ENCODE measurements at places on chromosomes 7 and 10.

DNA sequence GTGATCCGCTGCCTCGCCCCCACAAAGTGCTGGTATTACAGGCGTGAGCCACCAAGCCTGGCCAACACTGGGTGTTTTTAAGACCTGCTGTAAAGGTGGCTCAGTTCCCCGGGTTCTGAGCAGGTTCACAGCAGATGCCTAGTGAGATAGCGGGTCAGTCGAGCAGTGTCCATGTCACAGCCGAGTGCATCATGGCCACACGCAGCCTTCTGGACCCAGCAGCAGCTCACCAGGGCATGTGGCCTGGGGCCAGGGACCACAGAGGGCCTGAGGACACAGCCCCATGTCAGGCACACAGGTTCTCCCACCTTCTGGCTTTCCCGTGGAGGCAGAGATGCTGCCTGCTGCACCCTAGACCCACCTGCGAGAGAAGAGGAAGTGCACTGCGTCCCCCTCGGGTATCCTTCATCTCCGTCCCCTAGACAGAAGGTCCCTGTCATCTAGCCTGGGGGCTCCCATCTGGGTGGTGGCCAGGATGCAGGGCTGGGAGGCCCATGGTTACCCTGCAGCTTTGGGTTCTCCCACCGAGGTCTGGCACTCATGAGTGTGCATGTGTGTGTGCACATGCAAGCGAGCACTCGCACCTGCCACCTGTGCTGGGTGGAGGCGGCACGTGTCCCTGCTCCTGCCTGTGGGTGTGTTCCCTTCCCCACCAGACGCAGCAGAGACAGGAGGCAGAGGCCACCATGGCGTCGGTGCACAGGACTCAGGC lies 98.6 kb downstream of the NKX6-2 start:
- no peak for DNase-seq

- no peak for DNase-seq
These were observed 157.6 kb upstream of the LANCL2 start for GRCh38 chr7:55207436-55208125.

DNA sequence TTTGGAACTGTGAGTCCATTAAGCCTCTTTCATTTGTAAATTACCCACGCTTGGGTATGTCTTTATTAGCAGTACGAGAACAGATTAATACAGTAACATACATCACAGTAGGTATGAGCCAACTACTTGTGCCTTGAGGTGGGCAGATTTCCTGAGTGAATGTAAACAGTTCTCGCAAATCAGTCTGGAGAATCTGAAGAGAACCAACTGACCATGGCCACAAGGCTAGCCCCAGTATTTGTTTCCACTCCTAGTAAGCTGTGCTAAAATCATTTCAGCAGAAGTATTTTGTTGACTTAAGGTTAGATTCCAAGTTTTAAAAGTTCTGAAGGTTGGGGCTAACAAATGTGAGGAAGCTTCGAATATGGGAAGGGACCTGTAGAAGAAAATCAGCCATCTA lies 82.9 kb downstream of the NOD1 start:
- DNase-seq, result no peak

- DNase-seq, result no peak
These were observed 4.9 kb downstream of the AEBP1 start for GRCh38 chr7:44108768-44109750.

DNA sequence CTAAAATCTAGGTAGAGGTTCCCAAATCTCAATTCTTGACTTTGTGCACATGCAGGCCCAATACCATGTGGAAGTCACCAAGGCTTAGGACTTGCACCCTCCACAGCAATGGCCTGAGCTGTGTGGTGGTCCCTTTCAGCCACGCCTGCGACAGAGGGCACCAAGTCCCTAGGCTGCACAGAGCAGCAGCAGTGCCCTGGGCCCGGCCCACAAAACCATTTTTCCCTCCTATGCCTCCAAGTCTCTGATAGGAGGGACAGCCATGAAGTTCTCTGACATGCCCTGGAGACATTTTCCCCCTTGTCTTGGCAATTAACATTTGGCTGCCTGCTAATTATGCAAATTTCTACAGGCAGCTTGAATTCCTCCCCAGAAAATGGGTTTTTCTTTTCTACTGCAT lies 375.5 kb downstream of the SORCS1 start:
- no peak for DNase-seq

GRCh38 chr7:74430961-74431466 lies 22.7 kb upstream of the GTF2IRD1 start:
- no peak for DNase-seq

GRCh38 chr10:30818010-30818660 lies 188.6 kb upstream of the LYZL2 start:
- peak; percentile 54 for DNase-seq

- peak; percentile 11 for DNase-seq
These were observed 80.1 kb upstream of the RPA3 start for GRCh38 chr7:7798510-7798909.

GRCh38 chr7:107836237-107837144 lies 33.5 kb upstream of the SLC26A3 start:
- DNase-seq, result no peak

GRCh38 chr10:80596391-80597257 lies 58.9 kb downstream of the SH2D4B start:
- DNase-seq, result peak; percentile 51

- DNase-seq, result no peak
These were observed 143.2 kb upstream of the C7orf33 start for GRCh38 chr7:148447221-148447849.

DNA sequence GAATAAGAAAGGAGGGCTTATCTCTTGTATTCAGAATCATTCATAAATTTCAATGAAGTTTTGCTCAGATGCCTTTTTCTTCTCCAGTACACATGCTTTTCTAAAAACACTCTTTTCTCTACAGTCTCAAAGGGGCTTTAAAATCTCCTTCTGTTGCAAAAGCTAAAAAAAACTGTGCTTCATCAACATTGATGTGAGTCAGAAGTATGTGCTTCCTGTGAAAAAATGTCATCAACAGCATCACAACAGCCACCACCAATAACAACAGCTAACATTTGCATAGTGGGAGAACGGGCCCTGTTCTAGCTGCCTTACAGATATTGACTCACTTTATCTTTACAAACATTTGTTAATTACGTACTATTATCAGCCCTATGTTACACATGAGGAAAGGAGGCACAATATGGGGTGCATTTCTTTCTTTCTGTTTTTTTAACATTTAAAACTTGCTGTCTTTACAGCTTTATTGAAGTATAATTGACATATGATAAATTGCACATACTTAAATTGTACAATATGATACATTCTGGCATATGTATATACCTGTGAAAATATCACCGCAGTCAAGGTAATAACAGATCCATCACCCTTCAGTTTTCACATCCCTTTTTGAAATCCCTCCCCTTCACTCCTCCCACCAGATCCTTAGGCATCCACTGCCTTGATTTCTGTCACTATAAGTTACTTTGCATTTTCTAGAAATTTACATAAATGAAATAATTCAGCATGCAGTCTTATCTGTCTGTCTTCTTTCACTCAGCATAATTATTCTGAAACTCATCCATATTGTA lies 1605.4 kb upstream of the LRRTM3 start:
- no peak for DNase-seq

DNA sequence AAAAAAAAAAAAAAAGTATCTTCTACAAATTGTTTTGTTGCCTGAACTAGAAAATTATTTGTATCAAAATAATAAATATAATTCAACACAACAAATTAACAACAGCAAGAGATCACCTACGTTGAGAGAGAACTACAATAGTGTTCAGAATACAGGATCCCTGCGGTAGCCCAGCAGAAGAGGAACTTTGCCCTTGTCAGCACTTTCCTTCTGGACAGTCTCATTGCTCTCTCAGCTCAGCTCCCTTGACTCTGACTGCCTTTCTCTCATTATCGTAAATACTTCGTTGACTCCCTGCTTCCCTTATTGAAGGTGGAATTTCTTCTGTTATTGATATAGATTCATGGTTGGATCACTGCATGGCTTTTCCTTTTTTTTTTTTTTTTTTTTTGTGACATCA lies 469.5 kb upstream of the VSTM2A start:
- DNase-seq, result no peak

- DNase-seq, result peak; percentile 86
These were observed 98.3 kb downstream of the TMEM130 start for GRCh38 chr7:98771519-98771918.

DNA sequence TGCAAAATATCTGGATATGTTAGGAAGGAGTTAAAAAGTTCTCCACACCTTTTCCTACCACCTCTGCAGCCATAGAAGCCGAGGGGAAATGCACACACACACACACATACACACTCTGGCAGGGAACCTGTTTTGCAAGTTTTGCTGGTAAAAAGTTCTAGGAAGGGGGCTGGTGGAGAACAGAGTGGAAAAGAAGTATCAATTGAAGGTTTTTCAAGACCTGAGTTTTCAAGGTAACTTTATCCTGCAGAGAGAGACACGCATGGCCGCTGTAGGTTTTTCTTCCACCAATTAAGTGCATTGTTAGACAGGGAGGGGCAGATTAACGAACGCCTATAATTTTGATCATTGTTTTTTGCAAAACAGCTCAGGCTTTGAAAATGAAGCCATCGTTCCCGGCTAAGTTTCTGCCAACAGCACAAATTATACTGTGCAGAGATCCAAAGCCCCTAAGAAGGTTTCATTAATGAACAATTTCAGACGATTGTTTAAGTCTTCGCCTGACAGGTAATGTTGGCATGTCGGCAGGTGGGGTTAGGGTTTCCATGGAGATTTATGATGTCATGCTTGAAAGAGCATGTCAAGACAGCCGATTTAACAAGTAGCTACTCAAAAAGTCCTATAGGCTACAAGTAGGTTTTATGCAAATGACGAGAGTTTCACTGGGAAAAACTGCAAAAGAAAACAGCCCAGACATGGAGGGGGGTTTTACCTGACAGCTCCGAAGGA lies 29.7 kb downstream of the KIAA1217 start:
- no peak for DNase-seq

GRCh38 chr10:75019370-75019769 lies 92.1 kb upstream of the SAMD8 start:
- peak; percentile 15 for DNase-seq

GRCh38 chr7:28168393-28169158 lies 12.0 kb downstream of the JAZF1 start:
- DNase-seq, result no peak

DNA sequence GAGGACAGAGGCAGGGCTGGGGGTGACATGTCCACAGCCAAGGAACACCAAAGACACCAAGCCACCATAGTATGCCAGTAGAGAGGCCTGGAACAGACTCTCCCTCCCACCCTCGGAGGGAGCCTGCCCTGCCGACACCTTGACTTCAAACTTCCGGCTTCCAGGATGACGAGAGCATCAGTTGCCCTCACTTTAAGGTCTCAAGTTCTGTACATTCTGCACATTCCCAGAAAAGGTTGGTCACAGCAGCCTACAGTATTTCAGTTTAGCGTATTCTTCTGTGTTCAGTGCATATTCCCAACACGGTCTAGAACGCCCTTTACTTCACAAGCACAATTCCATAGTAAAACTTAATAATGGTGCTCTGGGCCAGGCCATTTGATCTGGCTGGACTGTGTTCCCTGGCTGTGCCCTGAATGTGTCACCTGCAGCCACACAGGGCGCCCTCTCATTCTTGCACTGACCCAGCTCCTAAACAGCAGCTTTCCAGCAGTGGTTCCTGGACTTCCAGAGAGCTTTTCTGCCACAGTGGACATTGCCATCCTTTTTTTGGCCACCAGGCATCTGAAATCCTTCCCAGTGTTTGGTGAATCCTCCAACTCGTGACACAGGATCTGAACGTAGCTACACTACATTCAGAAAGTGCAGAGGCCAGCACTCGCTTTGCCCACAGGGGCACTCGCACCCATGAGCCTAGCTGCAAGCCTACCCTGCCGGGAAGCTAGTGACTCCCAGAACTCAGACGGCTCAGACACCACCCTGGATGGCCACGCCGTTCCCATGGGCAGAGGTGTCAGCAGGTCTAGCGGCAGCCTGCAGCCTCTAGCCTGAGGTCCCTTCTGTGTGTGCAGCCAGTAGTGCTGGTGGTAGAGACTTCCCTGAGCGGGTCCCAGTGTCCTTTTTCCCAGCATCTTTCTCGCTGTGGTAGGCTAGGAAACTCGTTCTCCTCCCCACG lies 36.4 kb upstream of the INSIG1 start:
- no peak for DNase-seq

- no peak for DNase-seq
These were observed 16.4 kb downstream of the OGDHL start for GRCh38 chr10:49745756-49746155.
